ENCODE measurements at places on chromosomes 16 and 17. TPM values are rescaled to one million over a fixed set of nuclear protein-coding genes. Genes with fewer than 3 reads are reported as not detected.

Gene ASPSCR1
- polyA plus RNA-seq, result 25.3 TPM

Gene DOK4
- polyA plus RNA-seq, result 27.8 TPM

Gene C16orf89
- polyA plus RNA-seq, result 3.3 TPM

Gene GNG13
- polyA plus RNA-seq, result 0.42 TPM

DNA sequence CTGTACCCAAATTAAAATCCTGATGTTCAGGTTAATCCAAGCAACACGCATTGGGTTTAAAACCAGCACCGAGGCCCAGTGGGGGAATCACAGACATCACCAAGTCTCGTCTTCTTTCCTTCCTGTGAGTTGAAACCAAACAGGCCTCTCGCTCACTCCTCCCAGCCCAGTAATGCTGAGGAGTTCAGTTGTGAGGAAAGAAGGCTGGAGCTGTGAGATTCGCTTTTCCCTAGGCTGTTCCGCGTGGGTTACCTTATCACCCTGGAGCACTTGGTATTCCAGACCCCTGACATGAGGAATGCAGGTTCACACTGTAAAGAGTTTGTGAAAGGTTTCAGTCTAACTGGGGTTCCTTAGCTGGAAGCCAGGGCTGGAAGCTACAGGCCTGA lies 20.8 kb downstream of the CIBAR2 start:
- DNase-seq, result no peak

- DNase-seq, result no peak
These were observed 259.6 kb downstream of the ZFHX3 start for GRCh38 chr16:72788269-72788809.

Measured in left kidney (tissue), 8 donors.